ENCODE measurements at places on chromosomes 3 and 15. TPM values are rescaled to one million over a fixed set of nuclear protein-coding genes. Genes with fewer than 3 reads are reported as not detected.

The A4GNT gene
- not detected for total RNA-seq

The NR2F2 gene
- total RNA-seq = not detected

The BTLA gene
- 14.1 TPM for total RNA-seq

The CADM2 gene
- total RNA-seq = 0.27 TPM
